Activated T-helper 1 cell treated with anti-CD3 and anti-CD28 coated beads, Interleukin-2, amount 50 U/mL, for 16 hours (primary cell): ENCODE measurements at places on chromosomes 11 and 22.

DNA sequence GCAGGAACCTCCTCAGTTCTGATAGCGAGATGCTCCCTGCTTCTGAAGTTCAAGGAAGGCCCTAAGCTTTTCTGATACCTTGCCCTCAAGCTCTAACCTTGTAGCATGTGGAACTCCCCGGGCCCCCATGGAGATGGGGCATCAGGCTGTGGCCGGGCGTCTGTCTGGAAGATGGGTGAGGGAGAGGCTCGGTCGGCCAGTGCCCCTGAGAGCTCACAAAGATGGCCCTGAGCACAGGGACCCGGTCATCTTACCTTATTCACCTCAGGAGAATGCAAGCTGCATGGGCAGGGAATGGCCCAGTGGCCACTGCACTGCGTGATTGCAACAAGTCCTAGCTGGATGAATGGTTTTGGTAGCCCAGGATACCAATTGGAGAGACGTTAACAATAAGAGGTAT lies 830.3 kb downstream of the TBC1D22A start:
- DNase-seq, result no peak

DNA sequence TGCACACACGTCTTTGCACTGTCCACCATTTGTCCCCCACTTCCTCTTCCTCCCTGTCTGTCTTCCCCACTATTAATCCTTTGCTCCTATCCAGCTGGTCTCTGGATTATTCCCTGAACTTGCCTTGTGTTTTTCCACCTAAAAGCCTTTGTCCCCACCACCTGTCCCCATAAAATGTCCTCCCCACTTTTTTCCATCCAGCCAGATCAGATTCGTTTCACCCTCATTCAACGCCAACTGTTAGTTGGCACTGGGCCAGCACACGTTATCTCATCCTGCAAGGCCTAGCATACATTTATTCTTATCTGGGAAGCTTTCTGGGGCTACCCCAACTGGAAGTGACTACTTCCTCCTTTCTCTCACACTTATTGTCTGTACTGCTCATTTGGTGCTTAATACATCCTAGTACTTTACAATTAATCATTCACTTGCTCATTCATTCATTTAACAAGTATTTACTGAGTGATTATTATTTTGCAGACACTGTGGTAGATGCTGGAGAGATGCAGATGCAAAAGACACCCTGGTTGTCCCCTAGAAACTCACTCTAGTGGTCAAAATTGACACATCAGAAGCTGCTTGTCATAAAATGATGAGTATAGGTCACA lies 96.2 kb downstream of the RASSF10 start:
- DNase-seq, result no peak

- no peak for DNase-seq
Measured at GRCh38 chr11:44615913-44616791, 50.7 kb downstream of the CD82 start.

DNA sequence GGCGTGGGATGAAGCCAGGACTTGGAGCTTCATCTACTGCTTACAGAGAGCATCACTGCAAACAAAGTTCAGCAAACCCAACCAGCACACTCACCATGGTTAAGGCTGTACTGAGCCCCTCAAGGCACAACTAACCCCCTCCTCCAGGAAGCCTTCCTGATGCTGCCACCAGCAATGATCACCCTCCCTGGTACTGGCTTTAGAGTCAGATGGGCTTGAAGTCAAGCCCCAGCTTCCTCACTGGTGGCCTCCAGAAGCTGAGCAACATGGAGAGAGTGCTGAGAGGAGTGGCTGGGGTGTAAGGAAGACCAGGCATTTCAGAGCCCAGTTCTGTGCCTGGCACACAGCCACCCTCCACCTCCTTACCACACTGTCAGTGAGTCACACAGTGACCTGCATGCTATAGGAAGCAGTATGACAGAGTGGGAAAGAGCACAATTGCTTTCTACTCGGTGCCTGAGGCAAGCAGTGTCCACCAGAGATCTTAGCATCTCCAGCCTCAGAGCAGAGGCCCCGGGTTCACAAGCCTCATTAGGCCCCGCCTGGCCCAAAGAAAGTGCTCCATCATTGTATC lies 24.7 kb upstream of the BAIAP2L2 start:
- no peak for DNase-seq

GRCh38 chr22:44882226-44882905 lies 127.4 kb downstream of the PHF21B start:
- no peak for DNase-seq

DNA sequence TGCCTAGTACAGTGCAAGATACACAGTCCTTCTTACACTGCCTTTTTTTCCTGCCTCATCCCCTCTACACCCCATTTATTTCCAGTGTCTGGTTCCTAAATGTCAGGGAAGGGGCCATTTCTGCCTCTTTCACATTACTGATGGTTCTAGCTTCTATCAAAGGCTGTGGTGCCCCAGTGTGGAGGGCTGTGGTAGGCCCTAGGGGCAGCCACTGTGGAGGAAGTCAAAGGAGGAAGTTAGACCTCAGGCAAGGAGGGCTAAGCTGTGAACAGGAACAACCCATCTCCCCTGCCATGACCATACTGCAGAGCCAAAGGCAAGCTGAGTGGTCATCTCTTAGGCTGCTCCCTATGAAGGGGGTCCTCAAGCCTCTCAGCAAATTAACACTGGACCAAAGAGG lies 81.9 kb upstream of the CRTAM start:
- DNase-seq, result no peak

GRCh38 chr22:19631899-19632667 lies 82.2 kb upstream of the SEPTIN5 start:
- no peak for DNase-seq

- no peak for DNase-seq
Measured at GRCh38 chr11:79346021-79346420, 94.8 kb downstream of the TENM4 start.

DNA sequence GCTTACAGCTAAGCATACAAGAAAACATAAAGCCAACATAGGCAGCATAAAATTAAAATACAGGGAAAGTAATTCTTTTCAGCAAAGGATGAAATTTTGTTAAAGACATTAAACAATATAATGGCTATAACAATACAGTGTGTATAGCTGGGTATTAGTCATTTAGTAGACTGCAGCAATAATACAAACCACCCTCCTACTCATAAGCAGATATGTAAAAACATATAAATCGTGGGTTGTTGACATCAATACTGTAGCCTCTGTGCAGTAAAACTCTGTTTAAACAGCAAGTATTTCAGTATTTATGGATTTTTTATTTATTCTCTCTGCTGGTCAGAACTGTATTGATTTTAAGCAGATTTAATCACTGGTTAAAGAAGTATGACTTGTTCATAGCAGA lies 639.1 kb upstream of the ANO5 start:
- DNase-seq, result no peak

DNA sequence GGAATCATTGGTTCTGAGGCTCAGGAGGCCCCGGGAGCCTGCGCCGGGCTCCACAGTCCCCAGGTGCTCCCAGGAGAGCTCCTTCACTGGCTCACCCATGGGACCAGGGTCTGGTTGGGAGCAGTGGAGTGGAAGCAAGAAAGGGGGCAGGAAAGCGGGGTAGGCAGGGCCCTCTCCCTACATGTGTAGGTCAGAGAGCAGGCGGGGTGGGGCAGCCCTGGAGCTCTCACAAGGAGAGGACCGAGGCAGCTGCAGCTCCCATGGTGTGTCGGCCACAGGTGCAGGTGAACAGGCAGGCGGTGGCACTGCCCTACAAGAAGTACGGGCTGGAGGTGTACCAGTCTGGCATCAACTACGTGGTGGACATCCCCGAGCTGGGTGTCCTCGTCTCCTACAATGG lies 28.3 kb downstream of the MUC2 start:
- no peak for DNase-seq

DNA sequence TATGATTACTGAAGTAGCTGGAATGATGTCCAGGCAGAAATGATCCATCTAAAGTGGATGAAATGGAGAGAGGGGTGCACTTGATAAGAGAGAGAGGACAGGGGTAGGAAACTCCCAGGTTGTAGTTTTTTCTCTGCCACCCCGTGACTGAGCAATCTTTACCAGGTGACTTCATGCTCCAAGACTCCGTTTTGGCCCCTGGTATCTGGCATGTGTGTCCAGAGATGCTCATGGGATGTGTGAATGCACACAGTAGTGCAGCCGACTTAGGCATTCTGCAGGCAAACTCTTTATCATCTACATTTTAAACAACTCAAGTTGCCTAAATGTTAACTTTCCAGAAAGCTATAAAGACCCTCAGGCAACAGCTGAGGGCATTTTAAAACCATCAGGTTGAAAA lies 189.3 kb upstream of the SEZ6L start:
- DNase-seq, result no peak

GRCh38 chr22:38729946-38730345 lies 24.2 kb downstream of the GTPBP1 start:
- DNase-seq, result no peak

DNA sequence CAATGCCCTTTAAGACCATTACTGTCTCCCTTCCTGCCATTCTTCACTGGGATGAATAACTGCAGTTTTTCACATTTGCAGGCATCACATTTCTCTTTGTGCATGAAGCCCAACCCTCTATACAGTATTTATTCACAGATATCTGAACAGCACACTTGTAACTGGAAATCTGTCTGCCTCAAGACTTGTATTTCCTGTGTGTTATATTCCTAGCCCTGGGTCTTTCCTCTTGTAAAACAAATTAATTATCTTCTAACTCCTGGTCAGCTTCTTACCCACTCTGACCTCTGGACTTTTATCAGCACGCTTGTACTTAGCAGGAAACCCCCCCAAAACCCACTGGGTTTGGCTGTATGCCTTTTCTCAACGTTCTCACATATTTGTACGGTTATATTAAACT lies 2.0 kb downstream of the CSRP3 start:
- DNase-seq, result no peak

DNA sequence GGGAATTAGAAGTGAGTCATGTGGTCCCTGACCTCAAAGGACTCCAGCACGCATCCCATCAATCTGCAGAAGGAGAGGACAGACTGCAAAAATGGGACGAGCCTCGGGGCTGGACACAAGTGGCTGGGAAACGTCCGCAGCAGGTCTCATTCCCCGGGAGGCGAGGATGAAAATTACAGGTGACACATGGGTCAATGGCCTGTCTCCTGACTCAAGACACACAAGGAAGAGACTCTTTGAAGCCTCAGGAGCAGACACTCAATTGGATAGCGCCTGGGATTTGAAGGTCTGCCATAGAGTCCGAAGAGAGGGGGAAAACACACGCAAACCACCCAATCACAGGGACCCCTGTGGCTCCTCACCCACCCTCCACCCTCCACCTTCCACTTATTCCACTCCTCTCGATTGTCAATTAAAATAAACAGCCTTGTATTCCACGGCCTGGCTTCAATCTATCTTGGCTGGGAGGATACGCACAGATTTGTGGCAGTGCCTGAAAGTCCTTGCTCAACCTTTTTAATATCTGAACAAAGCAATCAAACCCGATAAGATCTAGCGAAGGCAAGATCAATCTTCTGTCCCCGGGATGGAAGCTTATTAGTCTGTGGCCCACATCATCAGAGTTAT lies 101.8 kb upstream of the CADM1 start:
- no peak for DNase-seq

DNA sequence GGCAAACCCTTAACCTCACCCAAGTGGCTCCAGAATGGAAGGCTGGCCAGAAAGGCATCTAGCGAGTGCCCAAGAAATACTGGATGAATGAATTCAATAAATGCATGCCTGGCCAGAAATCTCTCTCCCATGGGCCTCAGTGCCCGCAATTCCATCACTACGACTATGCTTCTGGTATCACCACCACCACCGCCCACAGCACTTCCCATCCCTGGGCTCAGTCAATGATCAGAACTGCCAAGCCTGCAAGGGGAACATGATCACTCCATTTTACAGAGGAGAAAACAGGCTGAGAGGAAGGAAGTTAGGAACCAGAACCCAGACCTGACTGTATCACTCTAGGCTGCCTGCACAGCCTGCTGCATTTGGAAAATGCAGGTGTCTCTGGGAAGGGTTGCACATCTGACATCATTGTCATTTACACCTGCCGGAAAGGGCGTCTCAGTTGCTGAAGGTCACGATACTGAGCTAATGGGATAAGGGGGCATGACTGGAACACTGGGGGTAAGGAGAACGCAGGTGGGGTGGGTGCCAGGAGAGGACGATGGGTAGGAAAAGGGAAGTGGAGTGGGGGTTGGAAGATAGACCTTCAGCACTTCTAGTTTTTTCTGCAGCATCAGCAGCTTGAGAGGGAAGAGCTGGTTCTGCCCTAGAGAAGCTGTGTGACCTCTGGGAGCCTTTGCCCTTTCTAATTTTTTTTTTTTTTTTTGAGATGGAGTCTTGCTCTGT lies 3.2 kb downstream of the GPR152 start:
- no peak for DNase-seq

- DNase-seq, result no peak
Measured at GRCh38 chr11:126410649-126411048, 55.2 kb downstream of the ST3GAL4 start.

GRCh38 chr11:122264121-122264520 lies 148.1 kb upstream of the BLID start:
- no peak for DNase-seq

GRCh38 chr22:41976070-41976901 lies 7.0 kb downstream of the SEPTIN3 start:
- DNase-seq, result no peak

- no peak for DNase-seq
Measured at GRCh38 chr11:108224911-108225786, 2.3 kb downstream of the ATM start.

DNA sequence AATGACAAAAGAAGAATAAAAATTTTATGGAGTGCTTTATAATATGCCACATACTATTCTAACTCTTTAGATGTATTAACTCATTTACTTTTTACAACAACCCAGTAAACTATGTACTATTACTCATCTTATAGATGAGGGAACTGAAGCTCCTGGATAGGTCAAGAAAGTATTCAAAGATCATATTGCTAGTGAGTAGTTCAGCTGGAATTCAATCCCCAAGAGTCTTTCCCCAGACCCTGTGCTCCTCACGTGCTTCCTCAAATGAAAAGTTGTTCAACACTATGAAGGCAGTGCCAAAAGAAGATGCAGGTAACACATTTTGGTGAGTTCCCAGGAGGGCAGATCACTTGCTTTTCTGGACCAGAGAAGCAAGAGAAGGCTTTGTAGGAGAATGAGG lies 46.8 kb downstream of the BTG4 start:
- DNase-seq, result no peak

DNA sequence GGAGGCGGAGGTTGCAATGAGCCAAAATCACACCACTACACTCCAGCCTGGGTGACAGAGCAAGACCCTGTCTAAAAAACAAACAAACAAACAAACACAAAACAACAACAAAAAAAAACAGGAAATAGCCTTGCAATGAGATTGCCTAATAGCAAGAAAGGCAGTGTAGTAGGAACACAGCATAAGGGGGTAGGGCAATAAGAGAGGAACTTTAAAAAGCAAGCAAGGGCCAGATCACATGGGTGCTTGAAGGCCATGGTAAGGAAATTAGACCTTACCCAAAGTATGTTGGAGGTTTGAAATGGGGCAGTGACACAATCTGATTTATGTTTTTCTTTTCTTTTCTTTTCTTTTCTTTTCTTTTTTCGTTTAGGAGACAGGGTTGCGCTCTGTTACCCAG lies 34.7 kb upstream of the NRIP3 start:
- DNase-seq, result no peak

GRCh38 chr11:94869186-94869585 lies 101.0 kb downstream of the AMOTL1 start:
- DNase-seq, result no peak

DNA sequence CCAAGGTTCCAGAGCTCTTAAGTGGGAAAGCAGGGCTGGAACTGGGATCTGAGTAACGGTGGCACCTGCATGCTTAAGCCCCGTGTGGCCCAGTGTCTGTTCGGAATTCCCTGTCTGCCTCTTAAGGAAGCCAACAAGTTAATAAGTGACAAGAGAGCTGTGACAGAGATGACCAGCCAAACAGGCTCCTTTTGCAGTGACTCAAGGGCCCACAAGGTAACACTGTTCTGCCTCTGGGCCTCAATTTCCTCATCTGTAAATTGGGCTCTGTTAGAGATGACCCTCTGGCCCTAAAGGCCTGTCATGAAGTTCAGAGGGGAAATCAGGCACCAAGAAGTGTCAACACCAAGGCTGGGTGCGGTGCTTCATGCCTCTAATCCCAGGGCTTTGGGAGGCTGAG lies 18.6 kb downstream of the USH1C start:
- no peak for DNase-seq
